ENCODE measurements at places on chromosomes 4 and X. TPM values are rescaled to one million over a fixed set of nuclear protein-coding genes. Genes with fewer than 3 reads are reported as not detected.

Gene POU3F4
- total RNA-seq: not detected

Gene TRIM60
- total RNA-seq: not detected

Gene SLC10A4
- 0.15 TPM for total RNA-seq

Gene RAB41
- total RNA-seq: not detected

Gene DRD5
- not detected for total RNA-seq

Gene PLP1
- total RNA-seq: 1.5 TPM

Gene TMEM35A
- 37.9 TPM for total RNA-seq

Gene SLC25A14
- 18.0 TPM for total RNA-seq

Gene LRCH2
- total RNA-seq: 6.9 TPM

Gene NUP62CL
- total RNA-seq: 0.29 TPM

Gene KCND1
- 1.9 TPM for total RNA-seq

Gene GLRB
- total RNA-seq: 11.8 TPM

Gene VEGFD
- total RNA-seq: 2.0 TPM

Gene RNF150
- total RNA-seq: 0.99 TPM

Gene SEPTIN11
- total RNA-seq: 404 TPM

Gene ARHGEF6
- total RNA-seq: 19.2 TPM

Gene MAGEE2
- total RNA-seq: not detected

Gene CTAG2
- not detected for total RNA-seq

Gene FRMD7
- total RNA-seq: not detected

Gene DDX53
- not detected for total RNA-seq

Gene HMX1
- total RNA-seq: not detected

Gene UCP1
- not detected for total RNA-seq

Gene STK32B
- 0.50 TPM for total RNA-seq

Gene TEX13C
- total RNA-seq: not detected

Gene BEX5
- not detected for total RNA-seq

Gene CXCL6
- total RNA-seq: 3.5 TPM

Gene FAT1
- total RNA-seq: 386 TPM

Gene GDPD2
- not detected for total RNA-seq

Gene TRPC3
- total RNA-seq: 0.44 TPM

Gene XK
- under 0.01 TPM for total RNA-seq

Gene SHROOM3
- total RNA-seq: 27.5 TPM

Gene ADGRG2
- 0.17 TPM for total RNA-seq

Gene TMEM187
- total RNA-seq: 6.8 TPM

Gene MAOB
- total RNA-seq: 7.7 TPM

Gene ADGRL3
- not detected for total RNA-seq

Gene COX7B2
- not detected for total RNA-seq

Gene RTL5
- total RNA-seq: 2.8 TPM

Data from smooth muscle cell of trachea (primary cell).